RPMI7951 (cell line): ENCODE measurements at places on chromosomes 7 and 10.

DNA sequence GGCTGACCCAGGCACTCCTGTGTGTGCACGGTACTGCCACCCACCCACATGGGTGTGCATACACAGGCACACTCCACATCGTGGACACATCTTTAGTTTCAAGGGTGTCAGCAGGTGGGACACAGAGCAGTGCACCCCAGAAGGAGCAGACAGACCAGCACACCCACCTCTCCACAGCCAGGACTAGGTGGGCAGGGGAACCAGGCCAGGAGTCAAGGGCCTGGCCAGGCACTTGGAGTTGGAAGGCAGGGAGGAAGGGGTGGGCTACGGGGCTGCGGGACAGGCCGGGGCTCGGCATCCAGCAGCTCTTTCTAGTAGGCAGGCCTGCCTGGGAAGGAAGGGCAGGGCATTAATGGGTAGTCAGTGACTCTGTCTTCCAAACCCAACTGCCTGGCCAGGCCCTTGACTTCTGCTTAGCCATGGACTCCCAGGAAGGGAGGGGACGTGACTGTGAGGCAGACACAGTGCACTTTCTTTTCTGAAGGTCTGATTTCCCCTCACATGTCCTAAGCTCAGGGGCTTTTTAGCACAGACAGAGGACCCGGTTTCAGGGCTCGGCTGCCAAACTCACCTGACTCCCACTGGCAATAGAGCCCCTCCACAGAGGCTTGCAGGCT is 14.6 kb downstream of the RASGEF1A start:
- no peak for DNase-seq

DNA sequence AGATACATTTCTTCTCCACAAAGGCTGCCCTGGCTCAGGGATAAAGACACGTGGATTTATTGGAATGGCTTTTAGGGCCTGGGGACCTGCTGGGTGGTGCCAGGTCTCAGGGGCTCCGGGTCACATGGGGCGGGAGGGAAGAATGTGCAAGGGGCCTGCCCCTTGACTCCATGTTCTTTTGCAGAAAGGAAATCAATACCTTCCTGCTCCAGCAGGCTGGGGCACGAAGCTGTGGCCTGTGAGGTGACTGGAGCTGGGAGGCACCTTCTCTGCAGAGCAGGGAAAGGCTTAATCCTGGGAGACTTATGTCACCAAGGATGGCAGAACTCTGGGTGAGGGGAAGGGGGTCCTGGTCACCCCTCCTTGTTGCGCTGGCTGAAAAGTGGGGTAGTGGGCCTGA is 42.3 kb upstream of the GNA12 start:
- DNase-seq = no peak

DNA sequence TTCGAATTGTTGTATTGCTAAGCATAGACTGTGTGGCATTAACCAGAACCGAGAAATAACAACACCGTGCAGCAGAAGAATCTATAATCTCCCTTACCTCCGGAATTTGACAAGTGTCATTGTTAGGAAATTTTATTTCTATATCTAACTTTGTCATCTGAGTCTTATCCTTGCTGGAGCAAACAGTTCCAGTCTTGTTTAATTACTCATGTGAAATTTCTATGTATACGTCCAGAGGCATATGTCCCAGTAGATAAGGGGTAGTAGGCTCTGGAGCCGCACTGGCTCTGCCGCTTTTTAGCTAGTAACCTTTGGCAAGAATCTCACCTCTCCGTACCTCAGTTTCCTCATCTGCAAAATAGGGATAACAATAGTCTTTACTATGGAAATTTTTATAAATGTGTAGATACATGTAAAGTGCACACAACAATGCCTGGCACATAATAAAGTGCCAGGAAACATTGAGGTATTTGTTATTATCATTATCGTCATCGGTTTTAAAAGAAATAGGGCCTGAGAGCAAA is 228.6 kb downstream of the VTI1A start:
- no peak for DNase-seq

- DNase-seq = no peak
These were observed 36.7 kb downstream of the SPAM1 start for GRCh38 chr7:123961771-123962170.

- no peak for DNase-seq
These were observed 87.9 kb downstream of the ACTR3B start for GRCh38 chr7:152847386-152847908.

DNA sequence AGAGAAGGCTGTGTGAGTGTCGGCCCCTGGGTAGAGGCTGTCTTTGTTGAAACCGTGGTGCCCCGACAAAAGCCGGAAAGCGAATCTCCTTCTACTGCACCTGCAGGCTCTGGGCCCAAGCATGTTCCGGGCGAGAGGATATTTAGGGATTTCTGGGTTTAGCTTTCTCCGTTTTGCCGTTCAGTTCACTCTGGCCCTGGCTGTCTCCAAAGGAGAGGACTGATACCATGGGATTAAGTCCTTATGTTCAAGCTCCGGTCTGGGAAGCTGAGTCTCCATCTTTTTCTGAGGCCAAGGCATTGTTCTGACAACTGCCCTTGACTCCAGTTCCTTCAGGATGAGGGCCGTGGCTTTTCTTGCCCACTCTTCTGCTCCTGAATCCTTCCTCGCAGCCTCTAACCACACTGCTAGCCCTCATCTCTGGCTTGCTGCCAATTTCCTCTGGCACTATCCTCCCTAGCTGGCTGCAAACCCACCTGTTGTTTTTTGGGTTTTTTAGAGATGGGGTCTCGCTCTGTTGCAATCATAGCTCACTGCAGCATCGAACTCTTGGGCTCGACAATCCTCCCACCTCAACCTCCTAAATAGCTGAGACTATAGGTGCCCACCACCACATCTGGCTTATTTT is 206.8 kb downstream of the SKIDA1 start:
- DNase-seq = peak; percentile 54

DNA sequence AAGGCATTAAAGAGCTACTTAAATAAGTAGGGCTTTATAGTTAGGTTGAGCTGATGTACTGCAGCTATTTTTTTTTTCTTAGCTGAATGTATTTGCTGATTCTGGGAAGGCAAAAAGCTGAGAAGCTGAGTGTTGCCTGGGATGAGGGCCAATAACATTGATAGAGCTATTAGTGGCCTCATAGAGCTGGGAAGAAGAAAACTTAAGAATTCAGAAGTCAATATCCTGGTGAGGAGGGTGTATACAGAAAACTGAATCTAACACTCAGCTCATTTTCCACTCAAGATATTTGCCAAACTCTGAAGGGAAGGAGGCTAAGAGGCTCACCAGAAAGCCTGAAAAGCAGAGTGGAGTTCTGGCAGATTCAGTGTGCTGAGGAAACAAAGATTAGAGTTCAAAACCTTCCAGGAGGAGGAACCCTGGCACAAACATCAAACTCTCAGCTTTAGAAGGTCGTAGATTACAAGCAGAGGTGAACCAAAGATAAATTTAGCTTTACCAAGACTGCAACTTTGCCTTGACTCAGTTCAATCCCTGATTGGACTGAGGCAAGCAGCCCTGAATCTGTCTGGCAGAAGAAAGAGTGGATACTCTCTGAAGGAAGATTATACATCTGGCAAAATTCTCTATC is 11.3 kb downstream of the PPP1R3C start:
- no peak for DNase-seq

DNA sequence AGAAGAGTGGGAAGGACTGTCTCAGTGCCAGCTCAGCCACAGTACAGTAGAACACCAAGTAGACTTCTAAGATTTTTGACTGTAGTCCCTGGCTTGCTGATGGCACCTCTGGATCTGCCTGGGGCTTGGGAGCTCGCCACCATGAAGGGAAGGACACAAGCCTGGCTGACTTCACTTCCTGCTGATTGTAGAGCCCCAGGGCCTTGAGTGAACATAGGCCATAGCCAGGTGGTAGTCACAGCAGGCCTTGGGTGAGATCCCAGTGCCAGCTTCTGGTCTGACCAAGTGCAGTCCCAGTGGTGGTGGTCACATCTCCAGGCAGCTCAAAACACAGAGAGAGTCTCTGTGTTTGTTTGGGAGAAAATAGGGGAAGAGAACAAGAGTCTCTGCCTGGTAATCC is 57.6 kb upstream of the HBP1 start:
- peak; percentile 35 for DNase-seq

- no peak for DNase-seq
These were observed 74.2 kb downstream of the NOC3L start for GRCh38 chr10:94288361-94289101.

DNA sequence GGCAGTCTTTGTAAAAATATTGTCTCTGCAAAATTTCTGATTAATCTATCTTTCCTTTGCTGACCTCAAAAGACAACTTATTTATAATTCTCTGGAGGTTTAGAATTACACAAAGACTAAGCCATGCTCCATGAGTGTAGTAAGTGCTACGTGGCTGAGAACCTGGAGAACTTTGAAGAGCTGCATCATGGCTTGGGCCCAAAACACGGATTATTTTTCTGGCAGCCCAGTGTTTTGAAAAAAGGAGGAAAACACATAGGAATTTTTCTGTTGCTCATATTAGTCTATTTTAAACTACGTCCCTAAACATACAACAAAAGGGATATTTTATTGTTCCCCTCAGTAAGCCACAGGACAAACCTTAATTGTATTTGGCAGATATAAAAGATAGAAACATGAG is 360.7 kb upstream of the MYO3A start:
- DNase-seq = no peak

DNA sequence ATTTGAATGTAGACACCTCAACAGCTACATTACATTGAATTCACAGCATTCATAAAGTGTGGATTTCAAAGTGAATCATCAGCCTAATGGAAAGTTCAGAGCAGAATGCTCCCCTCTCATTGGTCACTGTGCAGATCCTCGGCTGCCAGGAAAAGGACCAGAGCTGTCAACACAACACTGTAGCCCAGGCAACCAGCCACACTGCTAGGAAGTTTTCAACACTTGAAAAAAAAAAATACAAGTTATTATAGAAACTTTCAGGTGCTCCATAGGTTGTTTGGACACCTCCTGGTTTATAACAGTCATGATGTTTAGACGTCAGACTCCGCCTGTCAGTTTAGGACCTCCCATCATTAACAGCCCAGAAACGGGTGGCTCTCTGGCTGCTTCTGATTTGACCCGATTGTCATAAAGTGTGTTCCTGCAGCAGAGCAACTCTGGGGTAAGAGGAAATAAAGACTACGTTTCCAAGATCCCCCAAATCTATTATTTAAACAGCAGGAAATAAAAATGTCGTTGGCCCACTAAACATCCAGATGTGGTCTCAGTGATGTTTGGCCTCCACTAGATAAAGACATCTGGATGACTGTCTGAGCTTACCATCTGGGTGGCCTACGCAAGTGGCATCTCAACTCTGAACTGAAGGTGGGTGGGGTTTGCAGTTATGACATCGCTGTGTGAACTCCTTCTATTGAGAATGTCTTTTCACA is 117.4 kb downstream of the CABCOCO1 start:
- DNase-seq = peak; percentile 71

DNA sequence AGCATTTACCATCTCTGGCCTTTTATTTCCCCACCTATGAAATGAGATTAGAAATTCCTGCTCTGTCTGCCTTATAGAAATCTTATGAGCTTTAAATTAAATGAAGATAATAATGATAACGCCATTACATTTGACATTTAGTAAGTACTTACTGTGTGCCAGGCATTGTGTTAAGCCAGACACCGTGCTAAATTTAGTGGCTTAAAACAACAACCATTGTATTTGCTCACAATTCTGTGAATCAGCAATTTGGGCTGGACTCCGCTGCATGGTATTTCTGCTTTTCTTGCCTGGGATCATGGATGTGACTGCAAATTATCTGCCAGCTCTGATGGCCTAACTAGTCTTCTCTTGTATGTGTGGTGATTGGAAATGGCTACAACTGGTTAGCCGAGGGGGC is 56.4 kb upstream of the CCDC6 start:
- no peak for DNase-seq

- no peak for DNase-seq
These were observed 2.6 kb upstream of the COX19 start for GRCh38 chr7:978049-978346.

DNA sequence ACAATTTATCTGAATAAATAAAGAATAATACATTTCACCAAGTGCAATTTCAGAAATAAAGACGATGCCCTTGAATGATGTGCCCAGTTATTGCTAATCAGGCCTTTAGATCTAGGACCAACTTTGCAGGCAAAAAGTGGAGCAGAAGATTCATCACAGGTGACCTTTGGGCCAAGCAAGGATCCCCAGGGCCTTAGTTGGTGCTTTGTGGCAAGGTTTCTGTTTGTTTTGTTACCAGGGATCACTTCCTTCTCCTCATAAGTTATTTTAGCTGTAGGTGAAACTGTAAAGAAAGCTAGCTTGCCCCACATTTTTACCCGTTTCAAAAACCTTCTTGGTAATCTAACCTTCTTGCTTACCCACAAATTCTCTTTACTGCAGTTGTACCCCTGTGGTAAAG is 323.2 kb downstream of the NEBL start:
- no peak for DNase-seq

DNA sequence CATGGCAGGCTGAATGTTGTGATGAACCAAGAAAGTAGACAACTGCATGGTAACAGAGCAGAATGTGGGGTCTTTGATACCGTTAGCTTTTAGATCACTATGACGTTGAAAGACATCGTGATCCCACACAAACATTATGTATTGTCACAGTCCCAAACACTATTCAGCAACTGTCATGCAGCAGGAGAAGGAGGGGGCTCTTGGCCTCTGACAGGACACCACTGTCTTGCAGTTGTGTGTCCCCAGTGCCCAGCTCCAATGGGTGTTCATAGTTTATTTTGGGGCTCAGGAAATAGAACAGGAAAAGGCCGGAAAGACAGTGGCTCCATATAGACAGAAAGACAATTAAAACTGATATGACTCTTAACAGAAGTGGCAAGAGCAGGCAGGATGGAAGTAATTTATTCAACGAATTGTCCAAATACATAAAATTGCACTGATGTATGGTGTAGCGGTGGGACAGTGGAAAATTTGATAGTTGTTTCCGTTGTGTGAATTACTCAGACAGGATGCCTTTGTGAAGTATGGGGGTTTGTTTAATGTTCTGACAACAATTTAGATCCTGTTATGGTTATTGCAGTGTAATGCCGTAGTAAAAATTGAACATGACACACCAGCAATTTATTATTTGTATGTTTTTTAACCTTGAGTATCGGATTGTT is 292.0 kb downstream of the LRMDA start:
- DNase-seq = peak; percentile 7

DNA sequence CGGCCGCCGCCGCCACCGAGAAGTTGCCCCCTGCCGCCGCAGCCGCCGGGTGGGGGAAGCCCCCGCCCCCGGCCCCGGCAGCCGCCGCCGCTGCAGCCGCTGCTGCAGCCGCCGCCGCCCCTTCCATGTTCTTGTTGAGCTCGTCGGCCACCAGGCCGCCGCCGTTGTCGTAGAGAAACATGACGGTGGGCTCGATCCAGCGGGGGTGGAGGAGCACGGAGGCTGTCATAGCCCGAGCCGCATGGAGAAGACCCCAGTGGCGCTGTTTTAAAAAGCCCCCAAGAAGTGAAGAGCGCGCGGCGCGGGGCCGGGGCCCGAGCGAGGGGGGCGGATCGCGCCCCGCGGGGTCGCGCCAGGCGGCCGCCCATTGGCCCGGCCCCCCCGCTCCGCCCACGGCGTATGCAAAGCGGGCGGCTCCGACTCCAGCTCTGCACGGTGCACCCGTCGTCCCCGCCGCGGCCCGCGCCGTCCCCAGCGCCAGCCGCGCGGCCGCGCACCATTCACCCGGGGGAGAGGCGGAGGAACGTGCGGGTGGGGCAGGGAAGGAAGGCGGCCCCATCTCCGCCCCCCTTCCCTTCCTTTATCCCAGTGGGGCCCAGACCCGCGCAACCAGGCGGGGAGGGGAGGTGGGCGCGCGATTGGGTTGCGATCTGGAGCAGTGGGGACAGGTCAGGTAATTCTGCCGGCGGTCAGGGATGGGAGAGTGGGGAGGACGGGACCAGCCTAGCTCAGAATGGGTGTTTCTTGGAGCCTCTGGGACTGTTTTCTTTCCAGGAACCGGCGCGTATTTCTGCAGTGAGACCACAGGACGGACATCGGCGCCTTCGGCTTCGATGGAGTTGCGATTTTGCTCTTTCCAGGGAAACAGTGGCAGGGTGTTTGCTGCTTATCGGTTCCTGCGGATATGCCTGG is at the start of gene HOXA13:
HOXA13 (minus strand) TSS at position 243 of the 912 bp plus-strand sequence; CDS start at position 229, 14 bp downstream.
- DNase-seq = peak; percentile 84
